ENCODE measurements at places on chromosomes 4 and X.

- no peak for DNase-seq
Measured at GRCh38 chr4:34939073-34939472, 1305.2 kb downstream of the ARAP2 start.

DNA sequence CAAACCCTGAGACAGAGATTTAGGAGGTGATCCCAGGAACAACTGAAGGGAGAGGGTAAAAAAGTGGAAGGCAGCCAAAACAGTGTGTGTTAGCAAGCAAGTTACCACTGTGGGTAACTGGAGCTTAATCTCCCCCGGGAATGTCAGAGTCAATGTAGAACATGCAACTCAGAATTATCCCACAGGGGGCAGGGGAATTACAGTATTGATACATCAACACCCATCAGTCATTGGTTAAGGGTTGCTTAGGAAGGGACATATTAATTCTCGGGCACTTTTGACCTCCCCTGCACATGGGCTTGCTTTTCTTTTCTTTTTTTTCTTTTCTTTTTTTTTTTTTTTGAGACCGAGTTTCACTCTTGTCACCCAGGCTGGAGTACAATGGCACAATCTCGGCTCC lies 29.3 kb downstream of the CXorf58 start:
- DNase-seq: peak; percentile 22

GRCh38 chrX:135346975-135347374 lies 37.7 kb downstream of the ETDC start:
- no peak for DNase-seq

GRCh38 chr4:113447769-113448168 lies 313.8 kb downstream of the CAMK2D start:
- DNase-seq: no peak

DNA sequence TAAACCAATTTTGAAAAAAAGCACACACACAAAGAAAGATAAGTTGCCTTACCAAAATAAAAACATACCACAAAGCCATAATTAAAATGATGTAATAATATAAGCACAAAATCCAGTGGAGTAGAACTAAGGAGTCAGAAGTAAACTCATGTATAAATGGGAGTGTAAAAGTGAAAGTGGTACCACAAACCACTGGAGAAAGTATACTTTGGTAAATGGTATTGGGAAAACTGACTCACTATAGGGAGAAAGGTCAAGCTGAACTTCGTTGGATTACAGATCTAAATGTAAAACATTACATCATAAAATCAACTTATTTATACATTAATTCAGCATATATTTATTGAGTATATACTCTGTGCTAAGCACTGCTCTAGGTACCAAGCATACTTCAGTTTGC lies 46.3 kb upstream of the HHIP start:
- DNase-seq: no peak

DNA sequence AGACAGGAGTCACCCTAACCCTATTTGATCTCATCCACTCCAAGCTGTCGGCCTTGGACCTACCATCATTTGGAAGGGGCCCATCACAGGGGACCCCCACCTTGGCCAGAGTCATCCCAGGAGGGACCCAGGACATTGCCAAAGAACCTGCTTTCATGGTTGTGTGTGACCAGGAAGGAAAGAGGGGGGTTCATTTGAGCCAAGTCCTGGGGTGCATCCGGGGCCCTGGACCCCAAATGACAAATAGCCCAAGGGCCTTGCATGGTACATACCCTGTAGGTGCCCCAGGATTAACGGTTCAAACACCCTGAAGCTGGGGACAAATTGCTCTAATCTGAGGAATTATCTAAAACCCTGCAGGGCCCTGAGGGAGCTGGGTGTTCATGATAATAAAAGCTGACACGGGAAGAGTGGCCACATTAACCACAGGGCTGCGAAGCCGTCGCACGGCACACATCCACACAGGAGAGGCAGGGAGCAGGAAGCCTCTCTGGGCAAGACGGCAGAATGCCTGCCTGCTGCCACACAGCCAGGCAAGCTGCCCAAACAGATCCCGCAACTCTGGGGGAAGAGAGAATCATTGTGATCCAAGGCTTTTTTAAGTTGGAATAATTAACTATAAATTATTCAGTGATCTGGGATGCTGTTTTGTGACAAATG lies 28.2 kb upstream of the PPP2R2C start:
- DNase-seq: no peak

DNA sequence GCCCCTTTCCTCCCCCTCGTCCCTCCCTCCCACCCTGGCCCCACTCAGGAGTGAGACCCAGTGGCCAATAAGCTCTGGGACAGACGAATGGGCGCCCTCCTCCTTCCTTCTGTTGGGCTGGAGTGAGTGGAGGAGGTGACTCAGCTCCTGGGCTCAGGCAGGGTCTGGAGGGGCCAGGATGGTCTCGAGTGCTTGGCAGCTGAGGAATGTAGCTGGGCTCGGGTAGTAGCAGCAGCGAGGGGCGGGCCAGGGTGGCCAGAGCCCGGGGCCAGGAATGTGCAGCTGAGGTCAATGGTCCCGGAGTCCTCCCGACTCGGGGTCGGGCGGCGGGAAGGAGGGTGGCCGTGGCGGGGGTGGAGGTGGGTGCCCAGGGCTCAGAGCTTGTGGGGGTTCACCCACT lies 15.0 kb downstream of the G6PD start:
- no peak for DNase-seq

DNA sequence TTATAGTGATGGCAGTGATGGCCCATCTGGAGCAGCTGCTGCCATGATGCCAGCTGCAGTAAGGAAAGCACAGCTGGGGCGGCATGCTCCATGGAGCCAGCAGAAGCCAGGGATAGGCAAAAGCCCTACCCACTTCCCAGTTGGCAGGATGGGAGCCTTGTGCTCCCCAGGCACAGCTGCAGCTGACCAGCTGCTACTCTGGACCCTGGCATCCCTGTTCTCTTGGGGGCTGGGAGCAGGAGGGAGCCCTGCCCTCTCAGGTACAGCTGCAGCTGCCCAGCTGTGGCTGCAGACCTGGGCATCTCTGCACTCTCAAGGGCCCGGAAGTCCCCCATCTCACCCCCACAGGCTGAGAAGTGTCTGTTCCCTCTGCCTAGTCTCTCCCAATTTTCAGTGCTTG lies 531.9 kb downstream of the PCDH18 start:
- DNase-seq: no peak

GRCh38 chr4:186900984-186901383 lies 177.3 kb upstream of the FAT1 start:
- DNase-seq: no peak

GRCh38 chr4:94141001-94141400 lies 66.7 kb upstream of the SMARCAD1 start:
- no peak for DNase-seq
